ENCODE measurements at places on chromosomes 12 and 14.

GRCh38 chr12:30135776-30136175 is 352.0 kb upstream of the TMTC1 start:
- no peak for DNase-seq

- DNase-seq: no peak
Measured at GRCh38 chr12:80161612-80162011, 62.3 kb downstream of the OTOGL start.

DNA sequence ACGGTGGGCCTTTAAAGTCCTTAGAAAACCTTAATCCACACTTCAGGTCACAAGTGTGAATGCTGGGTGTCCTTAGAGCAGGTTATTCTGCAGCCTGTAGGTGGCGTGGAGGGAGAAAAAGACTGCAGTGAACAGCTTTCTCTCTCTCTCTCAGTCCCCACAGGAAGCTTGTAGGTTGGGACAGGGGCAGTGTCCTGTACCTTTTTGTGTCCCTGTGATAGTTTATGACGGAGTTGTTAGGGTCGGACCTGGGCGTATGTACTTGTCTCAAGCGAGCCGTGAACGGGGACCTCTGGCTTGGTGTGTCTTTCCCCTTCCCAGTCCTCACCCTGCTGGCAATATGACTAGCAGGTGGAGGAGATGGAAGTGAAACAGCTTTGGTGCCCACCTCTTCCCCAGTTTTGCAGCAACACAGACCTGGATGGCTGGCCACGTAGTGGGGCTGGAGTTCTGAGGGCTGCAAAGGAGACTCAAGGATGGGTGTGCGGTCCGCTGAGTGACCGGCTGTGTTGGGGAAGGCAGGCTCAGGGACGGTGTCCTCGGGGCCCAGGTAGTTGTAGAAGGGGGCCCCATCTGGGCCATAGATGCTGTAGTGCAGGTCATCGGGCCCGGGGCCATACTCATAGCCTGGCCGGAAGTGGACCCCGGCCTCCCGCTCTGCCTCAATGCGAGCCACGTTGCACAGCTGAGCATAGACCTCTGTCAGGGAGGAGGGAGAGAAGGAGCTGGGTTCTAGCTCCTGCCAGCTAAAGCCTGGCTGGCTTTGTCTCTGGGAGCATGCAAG is 8.9 kb downstream of the ISCA2 start:
- peak; percentile 44 for DNase-seq

DNA sequence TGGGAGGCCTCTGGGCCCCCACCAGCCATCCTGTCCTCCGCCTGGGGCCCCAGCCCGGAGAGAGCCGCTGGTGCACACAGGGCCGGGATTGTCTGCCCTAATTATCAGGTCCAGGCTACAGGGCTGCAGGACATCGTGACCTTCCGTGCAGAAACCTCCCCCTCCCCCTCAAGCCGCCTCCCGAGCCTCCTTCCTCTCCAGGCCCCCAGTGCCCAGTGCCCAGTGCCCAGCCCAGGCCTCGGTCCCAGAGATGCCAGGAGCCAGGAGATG is 729 bp upstream of the GAPDH start:
- DNase-seq: no peak

GRCh38 chr14:101217080-101217463 is 313.6 kb upstream of the RTL1 start:
- no peak for DNase-seq

DNA sequence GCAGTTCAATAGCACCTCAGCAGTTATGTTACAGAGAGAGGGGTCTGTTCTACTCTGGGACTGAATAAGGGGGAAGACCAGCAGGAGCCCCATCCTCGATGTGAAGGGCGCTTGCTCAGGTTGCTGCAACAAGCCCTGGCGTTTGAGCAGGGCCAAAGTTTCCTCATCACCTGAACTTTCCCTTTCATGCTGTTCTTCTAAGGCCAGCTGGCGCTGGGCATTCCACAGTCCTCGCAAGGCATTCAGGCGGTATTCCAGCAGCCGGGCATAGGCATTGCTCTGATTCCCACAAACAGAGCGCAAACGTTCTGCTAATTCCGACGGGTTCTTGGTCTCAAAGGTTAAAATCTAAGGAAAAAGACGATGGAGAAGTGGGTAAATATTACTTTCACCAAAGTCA is 62.8 kb downstream of the HECTD4 start:
- no peak for DNase-seq

- peak; percentile 51 for DNase-seq
Measured at GRCh38 chr14:35818346-35819115, 7.6 kb upstream of the BRMS1L start.

GRCh38 chr12:130161261-130162243 is 712 bp upstream of the FZD10 start:
- peak; percentile 9 for DNase-seq

DNA sequence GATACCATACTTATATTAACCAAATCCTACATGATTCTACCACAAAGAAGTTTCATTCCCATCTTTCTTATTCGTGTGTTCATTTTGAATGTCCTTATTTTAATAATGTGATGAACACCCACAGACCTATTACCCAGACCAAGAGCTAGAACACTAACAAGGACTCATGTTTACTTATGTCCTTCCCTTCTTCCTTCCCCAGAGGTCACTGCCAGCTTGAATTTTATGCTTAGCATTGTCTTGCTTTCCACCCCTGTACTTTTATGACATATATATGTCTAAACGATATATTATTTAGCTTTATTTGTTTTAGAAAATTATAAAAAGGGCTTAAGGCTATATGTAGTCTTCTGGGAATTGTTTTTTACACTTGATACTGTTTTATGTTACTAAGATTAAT is 238.6 kb downstream of the LRIG3 start:
- no peak for DNase-seq

GRCh38 chr14:81406863-81407262 is 6.7 kb upstream of the STON2 start:
- no peak for DNase-seq

GRCh38 chr12:101792046-101792931 is 38.5 kb downstream of the GNPTAB start:
- DNase-seq: no peak

DNA sequence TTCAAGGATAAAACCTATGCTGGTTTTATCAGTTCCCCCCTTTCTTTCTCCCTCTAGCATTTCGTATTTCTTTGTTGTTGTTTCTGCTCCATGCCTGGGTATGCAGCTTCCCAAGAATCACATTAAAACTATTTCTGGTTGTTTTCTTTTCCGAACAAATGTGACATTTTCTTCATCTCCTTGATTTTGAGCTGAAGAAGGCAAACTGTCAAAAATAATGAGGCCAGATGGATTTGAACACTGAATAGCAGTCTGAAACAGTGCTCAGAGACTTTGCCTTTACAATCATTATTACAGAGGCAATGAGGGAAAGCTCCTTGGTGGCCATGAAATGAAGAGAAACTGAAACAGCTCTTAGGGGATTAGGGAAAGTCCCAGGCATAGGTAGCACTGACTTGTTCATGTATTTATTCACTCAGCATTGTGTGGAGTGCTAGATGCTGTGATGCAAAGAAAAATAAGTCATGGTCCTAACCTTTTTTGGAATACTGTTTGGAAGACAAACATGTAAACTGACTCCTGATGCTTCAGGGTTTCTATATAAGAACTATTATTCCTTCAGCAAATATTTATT is 319.5 kb downstream of the FUT8 start:
- peak; percentile 23 for DNase-seq

- DNase-seq: no peak
Measured at GRCh38 chr12:50261654-50262053, 21.7 kb downstream of the LIMA1 start.

DNA sequence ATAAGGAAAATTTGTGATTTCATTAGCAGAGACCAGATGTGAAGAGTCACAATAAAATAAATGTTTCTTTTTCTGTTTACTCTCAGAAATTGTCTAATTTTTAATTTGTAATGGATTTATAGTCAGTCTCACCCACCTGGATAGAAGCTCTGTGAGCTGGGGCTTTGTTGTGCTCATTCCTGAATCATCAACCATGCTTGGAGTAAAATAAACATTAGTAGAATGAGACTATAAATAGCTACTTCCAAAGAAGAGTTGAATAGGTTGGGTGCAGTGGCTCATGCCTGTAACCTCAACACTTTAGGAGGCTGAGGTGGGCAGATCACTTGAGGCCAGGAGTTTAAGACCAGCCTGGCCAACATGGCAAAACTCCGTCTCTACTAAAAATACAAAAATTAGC is 185.3 kb upstream of the FBXO33 start:
- DNase-seq: no peak

- DNase-seq: no peak
Measured at GRCh38 chr12:131340616-131341210, 370.2 kb upstream of the SFSWAP start.

DNA sequence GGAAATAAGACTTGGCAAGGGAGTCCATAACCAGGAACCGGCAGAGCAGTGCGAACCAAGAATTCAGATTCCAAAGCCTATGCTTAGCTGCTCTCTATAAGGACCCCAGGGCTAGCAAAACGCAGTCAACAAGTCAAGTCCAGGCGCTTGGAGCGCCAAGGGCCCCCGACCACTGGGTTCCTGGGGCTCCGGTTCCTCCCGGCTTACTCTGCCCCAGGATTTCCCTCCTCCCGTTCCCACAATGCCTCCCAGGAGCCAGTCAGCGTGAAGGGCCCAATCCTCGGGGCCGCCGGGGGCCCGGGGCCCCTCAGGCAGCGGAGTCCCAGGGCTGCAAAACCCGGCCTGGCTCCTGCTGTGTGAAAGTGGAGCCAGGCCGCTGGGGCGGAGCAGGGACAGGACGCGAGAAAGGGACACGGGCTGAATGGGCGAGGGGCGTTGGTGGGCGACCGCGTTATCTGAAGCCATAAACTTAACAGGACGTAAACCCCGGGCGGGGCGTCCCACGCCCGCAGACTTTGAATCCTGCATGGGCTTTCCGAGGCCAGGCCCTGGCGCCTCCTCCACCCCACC is 1.5 kb downstream of the KRT8 start:
- DNase-seq: peak; percentile 78

- DNase-seq: peak; percentile 7
Measured at GRCh38 chr14:91946622-91947474, 646 bp downstream of the FBLN5 start.

GRCh38 chr12:45477526-45477925 is 252.0 kb upstream of the ARID2 start:
- DNase-seq: no peak

GRCh38 chr12:1870086-1870485 is 48.4 kb downstream of the CACNA2D4 start:
- no peak for DNase-seq

DNA sequence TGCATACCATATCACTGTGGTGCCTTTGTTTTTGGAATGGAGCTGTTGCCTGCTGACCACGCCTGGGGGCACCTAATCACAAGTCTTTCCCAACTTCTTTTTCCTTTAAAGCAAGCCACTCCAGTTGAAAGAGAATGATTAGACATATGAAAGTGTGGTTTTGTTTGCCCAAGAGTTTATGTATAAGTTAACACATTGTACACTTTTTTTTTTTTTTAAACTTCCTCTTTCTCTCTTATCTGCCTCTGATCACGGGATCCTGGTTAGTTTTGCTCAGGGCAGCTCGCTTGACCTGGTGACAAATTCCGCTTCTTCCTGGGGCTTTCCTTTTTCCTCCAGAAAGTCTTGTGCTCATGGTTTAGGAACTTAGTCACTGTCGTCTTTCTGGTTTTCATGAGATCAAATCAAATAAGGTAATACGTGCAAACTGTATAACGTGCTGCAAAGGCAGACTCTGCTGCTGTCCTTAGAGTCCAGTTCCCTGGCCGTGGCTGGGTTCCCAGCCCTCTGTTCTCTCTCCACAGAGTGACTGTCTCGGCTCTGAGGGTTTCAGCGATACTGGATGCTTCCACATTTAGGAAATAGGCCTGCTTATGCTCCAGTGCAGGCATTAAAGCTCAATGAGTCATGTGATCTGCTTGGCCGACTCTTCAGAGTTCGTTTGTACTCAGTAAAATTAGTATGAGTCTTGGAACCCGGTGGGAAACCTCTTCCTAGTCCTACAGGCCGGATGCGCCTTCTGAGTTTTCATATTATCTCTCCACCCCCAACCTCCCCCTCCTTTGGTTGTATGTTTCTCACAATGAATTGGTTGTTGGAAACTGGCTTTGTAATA is 15.2 kb downstream of the RASSF3 start:
- DNase-seq: peak; percentile 62

DNA sequence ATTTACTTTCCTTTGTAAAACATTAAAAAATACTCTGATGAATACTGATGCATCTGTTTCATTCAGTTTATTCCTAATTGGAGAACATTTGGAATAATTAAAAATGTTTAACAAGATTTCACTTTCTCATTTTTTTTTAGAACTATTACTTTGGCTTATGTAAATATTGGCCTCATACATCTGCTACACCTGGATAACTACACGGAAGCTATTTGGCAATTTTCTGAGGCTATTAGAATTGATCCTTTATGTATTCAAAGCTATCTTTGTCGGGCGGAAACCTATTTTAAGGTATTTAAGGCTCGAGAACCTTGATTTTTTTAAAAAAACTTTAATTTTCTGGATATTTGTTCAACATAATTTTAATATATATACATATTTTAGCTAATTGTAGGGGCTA is 196.7 kb downstream of the TTC6 start:
- DNase-seq: no peak

DNA sequence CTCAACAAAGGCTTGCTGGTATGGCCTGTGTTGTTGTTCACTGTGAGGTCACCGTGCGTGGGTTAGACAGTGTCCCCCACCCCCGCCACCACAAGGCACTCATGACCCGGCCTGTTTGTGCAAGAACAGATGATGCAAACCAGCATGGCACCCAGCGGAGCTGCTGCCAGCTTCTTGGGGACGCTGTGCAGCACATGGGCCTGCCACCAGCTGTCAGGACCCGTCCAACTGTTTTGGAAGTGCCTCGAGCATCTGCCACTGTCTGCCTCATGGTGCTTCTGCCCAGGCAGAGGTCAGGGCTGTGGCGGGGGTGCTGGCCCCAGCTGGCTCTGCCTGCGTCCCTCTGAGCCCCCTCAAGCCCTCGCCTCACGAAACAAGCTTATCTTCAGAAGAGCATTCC is 1.5 kb downstream of the ASB2 start:
- DNase-seq: no peak

GRCh38 chr12:21615431-21615830 is 10.8 kb upstream of the GYS2 start:
- DNase-seq: peak; percentile 40

GRCh38 chr14:74683406-74683805 is 29.5 kb downstream of the AREL1 start:
- DNase-seq: no peak

GRCh38 chr14:62905566-62905965 is 139.7 kb downstream of the KCNH5 start:
- DNase-seq: no peak

- no peak for DNase-seq
Measured at GRCh38 chr14:29716150-29716549, 211.5 kb downstream of the PRKD1 start.

DNA sequence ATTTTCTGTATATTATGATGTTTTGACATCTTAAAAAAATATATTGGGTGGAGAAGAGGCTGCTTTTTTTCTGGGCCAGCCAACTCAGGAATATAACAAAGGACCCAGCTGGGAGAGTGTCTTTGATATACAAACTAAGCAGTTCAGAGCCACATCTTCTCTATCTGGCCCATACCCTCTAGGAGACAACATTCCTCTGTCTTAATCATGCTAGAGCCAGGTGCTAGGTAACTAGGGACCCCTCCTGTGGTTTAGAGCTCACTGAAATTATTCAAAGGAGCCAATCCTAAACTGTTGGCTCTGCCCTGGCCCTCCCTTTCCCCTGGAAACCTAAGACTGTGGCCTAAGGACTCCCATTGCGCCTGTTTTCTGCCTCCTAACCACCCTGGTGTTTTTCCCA is 193.1 kb upstream of the DIO2 start:
- no peak for DNase-seq

GRCh38 chr12:132056951-132057350 is 87.2 kb downstream of the DDX51 start:
- DNase-seq: no peak

GRCh38 chr12:108356835-108357806 is 18.0 kb upstream of the CMKLR1 start:
- DNase-seq: no peak

Data from activated naive CD4-positive, alpha-beta T cell treated with anti-CD3 and anti-CD28 coated beads for 36 hours (primary cell).